ENCODE measurements at places on chromosomes 2 and 18.

DNA sequence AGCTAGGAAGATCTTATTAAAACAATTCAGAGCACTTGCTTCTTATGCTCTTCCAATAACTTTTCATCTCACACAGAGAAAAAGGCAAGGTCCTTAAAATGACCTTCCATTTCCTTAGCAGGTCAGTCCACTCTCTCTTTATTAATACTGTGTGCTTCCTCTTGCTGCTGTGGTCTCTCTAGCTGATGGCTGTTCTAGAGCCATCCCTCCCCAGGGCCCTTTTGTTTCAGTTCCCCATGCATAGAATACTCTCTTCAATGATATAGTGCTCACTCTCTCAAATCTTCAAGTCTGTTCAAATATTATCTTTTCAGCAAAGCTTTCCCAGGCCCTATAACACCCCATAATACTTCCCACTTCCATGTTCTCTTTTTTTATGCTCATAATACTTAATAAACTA is 469.3 kb downstream of the METTL4 start:
- DNase-seq: no peak

- no peak for DNase-seq
These were observed 95.9 kb upstream of the GRB14 start for GRCh38 chr2:164717000-164717803.

- DNase-seq: no peak
These were observed 48.9 kb upstream of the MYL1 start for GRCh38 chr2:210363876-210364275.

DNA sequence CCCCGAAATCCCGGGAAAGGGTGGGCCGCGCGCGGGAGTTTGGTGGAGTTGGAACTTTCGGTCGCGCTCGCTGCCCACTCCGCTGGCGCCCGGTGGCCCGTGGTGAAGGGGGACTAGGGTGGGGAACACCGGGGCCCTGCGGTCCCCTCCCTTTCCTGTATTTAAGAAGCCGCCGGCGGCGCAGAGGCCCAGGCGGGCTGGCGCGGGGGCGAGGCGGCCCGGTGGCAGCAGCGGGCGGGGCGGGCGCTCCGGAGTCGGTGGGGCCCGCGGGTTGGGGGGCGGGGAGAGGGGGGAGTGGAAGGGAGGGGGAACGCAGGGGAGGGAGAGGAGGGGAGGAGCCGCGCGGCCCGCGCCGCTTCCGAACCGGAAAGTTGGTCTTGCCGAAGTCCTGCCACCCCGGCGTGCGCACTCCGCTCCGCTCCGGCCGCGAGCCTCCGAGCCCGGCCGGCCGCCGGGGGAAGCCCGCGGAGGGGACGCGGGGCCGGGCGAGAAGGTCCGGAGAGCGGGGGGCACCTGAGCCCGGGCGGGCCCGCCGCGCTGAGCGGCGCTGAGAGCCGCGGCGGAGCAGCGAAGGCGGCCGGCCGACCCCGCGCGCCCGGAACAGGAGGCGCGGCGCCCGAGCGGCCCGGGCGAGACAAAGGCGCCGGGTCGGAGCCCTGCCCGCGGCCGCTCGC is 425 bp upstream of the SALL3 start:
- DNase-seq: no peak

All from MG63 (cell line).